ENCODE measurements at places on chromosomes 2 and 18.

DNA sequence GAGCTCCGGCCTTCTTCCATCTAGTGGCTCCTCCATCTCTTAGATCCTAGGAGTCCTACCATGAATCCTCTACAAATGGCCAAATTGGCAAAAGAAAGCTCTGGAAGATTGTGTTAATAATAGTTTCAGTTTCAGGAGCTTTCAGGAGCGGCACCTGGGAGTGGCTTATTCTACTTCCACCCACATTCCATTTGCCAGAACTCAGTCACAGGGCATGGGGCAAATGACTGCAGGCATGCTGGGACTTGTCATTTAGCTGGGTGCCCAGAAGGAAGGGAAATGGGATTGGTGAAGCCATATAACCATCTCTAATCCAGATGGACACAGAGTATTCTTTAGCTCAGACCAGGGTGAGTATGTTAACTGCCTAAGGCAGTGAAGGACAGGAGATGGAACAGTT lies 3.6 kb upstream of the LRATD1 start:
- no peak for DNase-seq

- no peak for DNase-seq
These were observed 41.7 kb downstream of the GALNT1 start for GRCh38 chr18:35623255-35623654.

GRCh38 chr2:69177785-69178636 lies 165.0 kb downstream of the ANTXR1 start:
- peak; percentile 34 for DNase-seq

GRCh38 chr2:133326652-133327397 lies 241.4 kb downstream of the NCKAP5 start:
- peak; percentile 53 for DNase-seq

- no peak for DNase-seq
These were observed 4.6 kb downstream of the LOXHD1 start for GRCh38 chr18:46652372-46652771.

GRCh38 chr2:237196866-237197618 lies 111.4 kb downstream of the COPS8 start:
- DNase-seq, result no peak

DNA sequence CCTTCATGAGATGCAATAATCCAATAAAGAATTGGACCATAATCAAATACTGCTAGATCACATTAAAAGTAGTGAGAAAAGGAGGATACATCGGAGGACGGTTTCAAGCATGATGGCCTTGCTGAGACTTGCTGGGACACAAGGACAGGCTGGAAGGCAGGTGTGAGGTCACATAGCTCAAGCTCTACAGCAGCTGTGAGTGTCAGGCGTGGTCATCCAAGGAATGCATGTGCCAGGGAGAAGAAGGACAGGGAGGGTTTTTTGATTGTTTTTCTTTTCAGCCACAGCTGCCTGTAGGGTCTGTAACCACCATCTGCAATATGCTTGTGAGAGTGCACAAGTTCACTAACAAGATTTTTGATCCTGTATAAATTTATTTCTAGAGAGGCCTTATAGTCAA lies 57.6 kb downstream of the BMP10 start:
- no peak for DNase-seq

DNA sequence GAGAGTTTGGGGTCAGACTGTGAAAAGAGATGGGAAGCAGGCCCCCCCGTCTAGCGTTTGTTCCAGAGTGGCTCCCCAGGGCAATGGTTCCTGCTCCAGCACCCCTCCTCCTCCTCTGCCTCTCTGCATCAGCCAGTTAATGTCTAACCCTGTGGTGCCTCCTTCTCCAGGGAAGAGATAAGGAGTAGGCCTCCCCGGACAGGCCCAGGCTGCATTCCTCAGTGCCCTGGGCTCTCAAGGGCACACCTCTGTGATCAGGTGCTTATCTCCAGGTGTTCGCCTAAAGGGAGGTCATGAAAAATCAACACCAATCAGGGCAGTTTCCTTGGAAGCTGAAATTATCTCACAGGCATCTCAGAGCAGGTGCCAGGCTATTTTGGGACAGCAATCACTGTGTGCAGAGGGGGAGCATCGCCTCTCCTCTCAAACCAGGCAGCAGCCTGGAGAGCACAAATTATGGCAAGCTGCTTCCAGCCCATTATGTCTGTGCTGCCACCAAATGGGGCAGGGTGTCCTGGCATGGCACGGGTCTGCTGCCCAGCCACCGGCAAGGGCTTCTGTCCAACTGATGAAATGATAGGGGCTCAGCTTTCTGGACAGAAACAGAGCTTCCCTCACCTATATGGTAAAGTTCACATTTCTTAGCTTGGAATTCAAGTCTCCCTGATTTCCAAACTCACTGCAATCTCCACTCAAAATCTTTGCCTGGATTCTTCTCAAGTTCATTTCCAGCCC lies 255.8 kb upstream of the SLC14A2 start:
- DNase-seq, result no peak

GRCh38 chr2:161122772-161123530 lies 37.3 kb upstream of the TANK start:
- peak; percentile 92 for DNase-seq

- DNase-seq, result no peak
These were observed 194.4 kb upstream of the ID2 start for GRCh38 chr2:8487461-8487932.

- DNase-seq, result no peak
These were observed 176.3 kb downstream of the ZFP36L2 start for GRCh38 chr2:43049836-43050801.

Measured in fibroblast of skin of left quadriceps (primary cell).